GM10248 (cell line): ENCODE measurements at places on chromosomes 11 and 22.

DNA sequence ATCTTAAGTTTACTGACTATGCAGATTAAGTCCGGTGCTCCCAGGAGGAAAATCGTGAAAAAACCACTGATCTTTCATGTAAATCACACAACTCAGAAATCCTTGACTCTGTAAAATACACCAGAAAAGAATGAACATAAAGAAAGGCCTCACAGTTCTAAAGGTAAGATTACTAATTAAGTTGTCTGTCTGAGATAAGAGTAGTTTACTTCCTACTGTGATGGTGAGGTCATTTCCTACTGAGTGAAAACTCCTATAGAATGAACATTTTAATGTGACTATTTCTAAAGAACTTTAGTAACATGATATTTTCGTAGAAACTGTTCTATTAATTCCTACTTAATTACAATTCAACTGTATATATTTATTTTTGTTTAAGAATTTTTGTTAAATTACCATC, 774.4 kb upstream of the CHORDC1 start:
- DNase-seq: no peak

DNA sequence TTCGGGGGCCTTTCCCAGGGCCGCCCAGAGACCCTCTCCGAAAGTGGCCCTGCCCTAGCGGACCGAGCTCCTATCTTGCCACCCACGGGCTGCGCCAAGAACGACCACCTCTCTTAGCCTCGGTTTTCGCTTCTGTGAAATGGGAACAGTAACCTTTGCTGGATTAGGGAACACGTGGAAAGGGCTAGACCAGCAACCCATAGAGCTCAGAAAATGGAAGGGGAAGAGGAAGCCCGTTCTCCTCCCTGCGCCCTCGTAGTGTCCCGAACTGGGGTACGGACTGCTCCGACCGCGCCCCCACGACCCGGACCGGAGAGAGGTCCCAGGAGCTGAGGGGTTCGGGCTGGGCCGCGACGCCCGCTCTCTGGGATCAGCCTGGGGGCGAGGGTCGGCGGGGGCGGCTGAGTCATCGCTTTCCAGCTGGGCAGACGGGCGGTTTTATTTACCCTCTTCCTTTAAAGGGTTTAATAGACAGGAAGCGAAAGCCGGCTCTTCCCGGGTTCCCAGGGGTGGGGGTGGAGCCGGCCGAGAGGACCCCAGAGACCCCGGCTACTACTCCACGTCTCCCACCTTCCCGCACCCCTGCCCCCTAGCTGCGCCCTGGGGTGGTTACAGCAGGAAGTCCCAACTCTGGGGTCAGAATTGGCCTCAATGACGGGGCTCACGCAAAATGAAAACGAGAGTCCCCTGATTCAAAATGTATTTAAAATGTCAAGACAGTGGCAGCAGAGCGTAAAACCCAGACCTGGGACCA, 907 bp upstream of the PHLDA2 start:
- DNase-seq: peak; percentile 77

GRCh38 chr11:68325907-68326220, 13.5 kb downstream of the LRP5 start:
- no peak for DNase-seq

- DNase-seq: no peak
These were observed 12.7 kb downstream of the DRAP1 start for GRCh38 chr11:65931773-65932557.

DNA sequence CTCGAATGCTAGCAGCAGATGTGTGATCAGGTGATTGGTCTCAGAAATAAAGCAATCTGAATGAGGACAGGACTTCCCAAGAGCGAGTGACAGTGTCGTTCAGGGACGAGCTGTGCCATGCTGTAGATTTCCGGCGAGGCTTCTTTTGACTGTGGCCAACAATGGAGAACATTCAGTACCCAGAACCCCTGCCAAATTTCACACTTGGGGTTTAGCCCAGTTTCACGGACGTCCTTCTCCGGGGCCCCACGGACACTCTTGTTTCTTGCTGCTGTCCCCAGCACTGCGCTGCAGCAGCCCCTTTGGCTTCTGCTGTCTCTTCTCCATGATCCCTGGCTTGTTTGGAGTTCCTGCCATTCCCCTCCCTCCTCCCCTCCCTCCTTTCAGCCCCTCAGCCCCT, 115.1 kb upstream of the GRAMD1B start:
- no peak for DNase-seq

- DNase-seq: no peak
These were observed 34.7 kb downstream of the USP47 start for GRCh38 chr11:11876458-11876857.

DNA sequence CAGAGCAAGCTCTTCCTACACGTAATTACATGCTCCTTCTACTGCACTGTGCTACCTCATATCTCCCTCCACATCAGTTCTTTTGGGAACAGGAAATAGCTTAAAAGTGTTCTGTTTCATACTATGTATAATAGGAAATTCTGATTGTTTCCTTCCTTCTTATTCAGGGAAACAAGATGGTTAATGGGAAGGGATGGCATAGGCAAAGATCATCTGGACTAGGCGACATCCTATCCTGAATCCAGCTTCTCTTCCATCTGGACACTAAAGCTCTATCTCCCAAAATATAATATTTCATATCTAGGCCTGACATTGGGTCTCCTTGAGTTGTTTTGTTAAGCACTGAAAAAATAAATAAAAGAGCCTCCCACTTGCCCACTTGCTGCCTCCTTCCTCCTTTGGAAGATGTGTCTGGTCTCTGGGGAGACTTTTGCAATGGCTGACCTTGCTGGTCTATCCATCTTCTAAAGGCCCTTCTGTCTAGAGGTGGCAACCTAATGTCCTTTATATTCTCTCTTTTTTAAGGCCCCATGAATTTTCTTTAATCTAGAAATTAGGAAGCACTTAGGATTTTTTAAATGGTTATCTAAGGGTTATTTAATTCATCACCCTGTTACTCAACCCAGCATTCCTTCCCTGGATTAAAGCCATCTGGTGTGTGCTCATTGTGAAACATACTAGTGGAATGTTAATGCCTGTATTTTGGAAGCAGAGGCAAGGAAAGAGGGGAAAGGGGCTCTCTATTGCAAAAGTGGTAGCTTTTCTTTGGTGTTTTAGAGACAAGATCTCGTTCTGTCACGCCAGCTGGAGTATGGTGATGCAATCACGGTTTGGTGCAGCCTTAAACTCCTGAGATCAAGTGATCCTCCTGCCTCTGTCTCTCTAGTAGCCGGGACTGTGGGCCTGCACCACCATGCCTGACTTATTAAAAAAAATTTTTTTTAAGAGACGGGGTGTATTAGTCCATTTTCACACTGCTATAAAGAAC, 20.6 kb downstream of the CLMP start:
- no peak for DNase-seq

DNA sequence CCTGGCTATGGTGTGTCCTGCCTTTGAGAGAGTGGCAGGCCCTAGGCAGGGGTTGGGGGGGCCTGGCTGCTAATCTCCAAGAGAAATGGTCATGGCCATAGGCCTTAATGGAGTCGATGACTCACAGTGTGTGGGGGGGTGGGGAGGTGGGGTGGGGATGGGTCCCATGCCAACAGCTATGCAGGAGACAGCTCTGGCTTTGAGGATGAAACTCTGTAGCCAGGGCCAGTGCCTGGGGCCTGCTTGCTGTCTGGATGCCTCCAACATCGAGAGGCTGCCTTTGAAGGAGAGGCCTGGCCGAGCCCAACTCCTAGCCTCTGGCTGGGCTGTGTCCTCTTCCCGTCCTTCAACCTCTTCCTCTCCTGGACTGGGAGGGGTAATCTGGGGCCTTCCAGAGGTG, 23.9 kb upstream of the TSPAN18 start:
- no peak for DNase-seq

DNA sequence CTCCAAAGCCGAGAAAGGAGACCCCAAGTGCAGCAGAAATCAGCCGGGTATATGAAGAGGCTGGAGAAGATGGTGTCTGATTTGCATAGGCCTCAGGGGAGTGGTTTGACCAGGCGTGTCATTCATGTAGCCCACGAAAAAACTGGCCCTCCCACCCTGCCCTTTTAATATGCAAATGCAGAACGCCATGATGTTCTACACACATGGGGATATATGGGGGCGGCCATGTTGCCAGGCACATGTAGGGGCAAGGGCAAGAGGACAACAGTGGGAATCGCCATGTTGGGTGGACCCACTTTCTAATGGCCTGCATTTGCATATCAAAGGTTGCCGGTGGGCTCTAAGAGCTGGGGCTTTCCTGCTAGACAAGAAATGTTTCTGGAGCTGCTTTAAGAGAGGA, 86.4 kb downstream of the ISX start:
- DNase-seq: no peak

DNA sequence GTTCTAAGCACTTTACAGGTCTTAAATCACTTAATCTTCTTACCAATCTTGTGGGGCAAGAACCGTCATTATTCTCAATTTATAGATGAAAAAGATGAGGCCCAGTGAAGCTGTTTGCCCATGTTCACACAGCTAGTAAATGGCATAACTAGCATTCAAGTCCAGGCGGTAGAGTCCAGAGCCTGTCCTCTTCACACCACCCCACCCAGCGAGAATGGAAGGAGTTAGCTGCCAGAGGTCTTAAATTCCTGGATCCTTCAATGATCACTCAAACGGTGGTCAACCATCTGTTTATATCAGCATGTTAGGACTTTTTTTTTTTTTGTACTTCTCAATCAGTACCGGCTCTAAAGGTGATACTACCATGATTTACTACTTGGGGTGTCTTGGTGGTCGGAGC, 43.3 kb downstream of the PARVA start:
- DNase-seq: no peak

DNA sequence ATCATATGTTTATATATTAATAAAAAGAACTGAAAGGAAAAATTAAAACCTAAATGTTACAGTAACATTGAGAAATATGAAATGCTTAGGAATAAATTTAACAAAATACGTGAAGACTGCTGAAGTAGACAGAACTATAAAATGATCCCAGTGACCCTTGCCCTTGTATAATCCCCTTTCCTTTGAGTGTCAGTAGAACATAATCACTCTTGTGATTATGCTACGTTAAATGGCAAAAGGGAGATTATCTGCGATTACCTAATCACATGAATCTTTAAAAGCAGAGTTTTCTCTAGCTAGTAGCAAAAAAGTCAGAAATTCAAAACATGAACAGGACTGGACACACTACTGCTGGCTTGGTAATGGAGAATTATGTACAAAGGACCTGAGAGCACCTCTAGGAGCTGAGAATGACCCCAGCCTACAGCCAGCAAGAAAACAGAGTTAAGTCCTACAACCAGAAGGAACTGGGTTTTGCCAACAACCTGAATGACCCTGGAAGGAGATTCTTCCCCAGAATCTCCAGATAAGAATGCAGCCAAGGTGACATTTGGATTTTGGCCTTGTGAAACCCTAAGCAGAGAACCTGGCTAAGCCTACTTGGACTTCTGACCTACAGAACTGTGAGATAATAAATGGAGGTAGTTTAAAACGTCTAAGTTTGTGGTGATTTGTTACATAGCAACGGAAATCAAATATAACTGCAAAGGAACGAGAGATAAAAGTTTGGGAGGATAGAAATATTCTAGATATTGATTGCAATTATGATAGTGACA, 157.2 kb downstream of the ATG16L2 start:
- DNase-seq: no peak

DNA sequence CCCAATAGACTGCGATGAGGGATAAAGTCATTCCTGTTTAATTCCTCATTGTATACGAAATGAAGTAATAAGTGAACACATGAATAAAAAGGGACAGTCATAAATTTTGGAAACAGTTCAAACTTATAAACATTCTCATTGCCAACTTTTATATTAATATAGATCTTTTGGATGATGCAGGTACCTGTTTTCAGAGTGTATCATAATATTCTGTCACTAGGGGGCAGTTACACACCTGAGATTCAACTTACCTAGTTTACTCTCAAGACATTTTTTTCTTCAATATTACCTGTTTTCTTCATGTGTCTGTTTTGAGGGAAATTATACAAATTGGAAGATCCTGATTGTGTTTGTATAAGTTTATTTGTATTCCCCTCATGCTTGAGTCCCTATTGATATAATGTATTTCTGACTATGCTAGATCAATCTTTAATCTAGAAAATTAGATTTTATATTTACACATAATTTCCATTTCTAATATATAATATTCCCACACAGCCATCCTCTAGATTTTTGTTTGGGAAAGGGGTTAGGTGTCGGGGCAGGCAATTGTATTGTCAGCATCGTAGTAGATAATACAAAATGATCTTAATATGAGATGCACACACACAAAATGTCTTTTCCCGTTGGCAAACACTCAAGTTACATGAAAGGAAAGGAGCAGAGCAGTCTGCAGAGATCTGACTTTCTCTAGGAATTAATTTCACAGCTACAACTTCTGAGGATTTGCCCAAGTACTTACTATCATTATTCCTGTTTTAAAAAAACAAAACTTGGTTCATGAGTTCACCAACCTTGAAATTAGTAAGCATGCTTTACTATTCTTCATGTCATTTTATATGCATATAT, 18.4 kb downstream of the FDX1 start:
- DNase-seq: no peak

DNA sequence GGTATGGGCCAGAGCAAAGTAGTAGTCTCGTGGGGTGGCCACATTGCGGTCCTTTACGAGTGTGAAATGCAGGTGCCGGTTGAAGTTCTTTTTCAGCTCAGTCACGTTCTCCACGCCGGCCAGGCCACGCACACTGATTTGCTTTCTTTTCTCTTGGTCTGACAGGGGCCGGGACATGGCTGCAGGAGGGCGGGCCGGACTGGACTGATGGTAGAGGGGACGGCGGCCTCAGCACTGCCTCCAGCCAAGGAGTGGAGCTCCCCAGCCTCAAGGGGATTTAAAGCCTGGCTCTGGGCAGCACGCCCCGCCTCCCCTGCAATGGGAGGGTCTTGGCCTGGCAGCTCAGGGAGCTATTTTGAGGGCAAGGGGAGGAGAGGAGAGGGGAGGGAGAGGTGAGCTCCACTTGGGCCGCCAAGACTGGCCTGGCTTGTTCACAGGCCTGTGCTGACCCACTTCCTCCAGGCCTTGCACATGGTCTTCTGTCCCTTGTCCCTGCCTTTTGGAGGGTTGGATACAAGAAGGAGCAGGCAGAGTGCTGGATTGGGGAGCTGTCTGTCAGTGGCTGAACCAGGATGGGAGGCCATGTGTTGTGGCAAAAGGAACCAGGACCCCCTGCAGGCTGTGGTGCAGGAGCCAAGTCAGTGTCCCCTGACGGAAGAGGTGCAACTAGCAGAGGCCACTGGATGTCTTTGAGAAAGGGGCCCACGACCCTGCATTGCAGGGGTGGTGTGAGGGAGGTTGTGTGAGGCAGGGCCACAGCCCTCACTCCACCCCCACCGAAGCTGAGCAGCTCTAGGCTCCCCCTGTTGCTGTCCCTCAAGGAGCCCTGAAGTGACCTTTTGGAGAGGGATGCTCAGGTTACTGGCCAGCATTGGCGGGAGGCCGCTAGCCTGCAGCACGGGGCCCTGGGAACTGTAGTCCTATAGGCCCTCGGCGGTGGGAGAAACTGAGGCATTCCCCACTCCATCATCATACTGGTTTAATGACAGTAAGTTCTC, at the start of gene PYGM:
PYGM (minus strand) TSS at position 253 of the 998 bp plus-strand sequence; CDS start at position 177, 76 bp downstream.
- DNase-seq: peak; percentile 25

DNA sequence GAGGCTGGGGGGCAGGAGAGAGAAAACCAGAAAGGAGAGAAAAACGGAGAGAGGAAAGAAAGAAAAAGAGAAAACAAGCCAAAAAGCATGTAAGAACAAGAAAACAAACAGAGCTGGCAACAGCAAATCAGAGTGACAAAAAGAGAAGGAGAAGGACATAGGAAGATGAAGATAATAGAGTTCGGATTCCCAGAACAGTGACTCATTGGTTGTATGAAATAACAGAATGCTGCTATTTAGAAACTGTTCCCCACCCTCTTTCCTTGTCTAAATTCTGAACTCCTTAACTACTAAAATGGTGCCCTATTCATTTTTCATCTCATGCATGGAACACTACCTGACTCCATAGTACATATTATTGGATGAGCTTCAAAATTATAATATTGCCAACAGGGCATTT, 317.4 kb downstream of the C11orf87 start:
- no peak for DNase-seq

- no peak for DNase-seq
These were observed 9.2 kb downstream of the TCF20 start for GRCh38 chr22:42261296-42261695.
